ENCODE measurements at places on chromosomes 11 and 22.

- peak; percentile 64 for DNase-seq
Measured at GRCh38 chr11:63837027-63837688, 1.8 kb upstream of the MARK2 start.

DNA sequence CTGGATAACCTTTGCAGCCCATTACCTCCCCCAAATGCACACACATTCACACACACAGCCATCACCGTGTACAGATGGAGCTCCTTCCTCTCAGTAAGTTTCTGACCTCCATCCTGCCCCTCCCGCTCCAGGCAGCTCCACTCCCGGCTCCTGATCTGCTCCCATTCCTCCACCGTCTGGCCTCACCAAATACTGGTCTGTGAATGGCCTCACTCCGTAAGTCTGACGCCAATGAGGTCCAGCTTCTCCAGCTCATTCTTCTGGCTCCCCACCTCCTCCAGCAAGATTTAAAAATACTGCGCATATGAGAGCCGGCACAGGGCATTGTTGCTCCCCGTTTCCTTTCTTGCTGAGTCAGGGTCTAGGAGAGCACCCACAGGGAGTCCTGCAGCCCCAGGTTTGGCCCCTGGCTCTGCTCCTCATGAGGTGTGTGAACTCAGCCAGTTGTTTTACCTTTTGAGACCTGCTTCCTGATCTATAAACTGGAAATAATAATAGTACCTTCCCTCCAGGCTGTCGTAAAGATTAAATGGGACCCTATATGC is 14.0 kb upstream of the TUB start:
- no peak for DNase-seq

- DNase-seq, result no peak
Measured at GRCh38 chr11:117618982-117619355, 178.0 kb downstream of the DSCAML1 start.

GRCh38 chr11:123143476-123143875 is 51.6 kb downstream of the CLMP start:
- no peak for DNase-seq

- DNase-seq, result no peak
Measured at GRCh38 chr11:134670247-134670782, 258.3 kb upstream of the B3GAT1 start.

- no peak for DNase-seq
Measured at GRCh38 chr11:19713196-19714021, 772 bp downstream of the NAV2 start.

GRCh38 chr22:35860837-35861236 is 143.2 kb downstream of the APOL5 start:
- no peak for DNase-seq

All from stimulated activated CD8-positive, alpha-beta memory T cell treated with anti-CD3 and anti-CD28 coated beads, Interleukin-2, amount 100 ng/mL, for 1 hour (primary cell).